ENCODE measurements at places on chromosomes 2 and 18.

GRCh38 chr18:49073437-49073836, 122.7 kb upstream of the SMAD7 start:
- no peak for DNase-seq

DNA sequence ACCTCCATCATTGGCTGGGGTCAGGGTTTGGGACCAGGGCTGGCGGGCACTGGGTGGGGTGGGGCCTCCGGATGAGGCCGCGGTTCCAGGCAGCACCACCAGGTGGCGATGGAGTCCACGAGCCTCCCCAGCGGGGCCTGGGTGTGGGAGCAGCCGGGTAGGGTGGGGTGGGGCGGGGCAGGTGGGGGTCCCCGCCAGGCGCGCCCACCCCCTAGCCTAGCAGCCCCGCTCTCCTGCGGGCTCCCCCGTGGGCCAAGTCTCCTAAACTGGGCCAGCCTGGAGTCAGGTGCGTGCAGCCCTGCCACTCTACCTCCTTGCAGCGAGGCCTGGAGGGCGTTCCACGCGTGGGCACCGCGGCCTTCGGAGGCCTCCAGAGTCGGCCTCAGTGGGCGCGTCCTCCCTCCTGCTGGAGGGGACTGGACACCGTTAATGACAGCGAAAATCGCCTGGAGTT, 187.5 kb downstream of the TWIST2 start:
- no peak for DNase-seq

DNA sequence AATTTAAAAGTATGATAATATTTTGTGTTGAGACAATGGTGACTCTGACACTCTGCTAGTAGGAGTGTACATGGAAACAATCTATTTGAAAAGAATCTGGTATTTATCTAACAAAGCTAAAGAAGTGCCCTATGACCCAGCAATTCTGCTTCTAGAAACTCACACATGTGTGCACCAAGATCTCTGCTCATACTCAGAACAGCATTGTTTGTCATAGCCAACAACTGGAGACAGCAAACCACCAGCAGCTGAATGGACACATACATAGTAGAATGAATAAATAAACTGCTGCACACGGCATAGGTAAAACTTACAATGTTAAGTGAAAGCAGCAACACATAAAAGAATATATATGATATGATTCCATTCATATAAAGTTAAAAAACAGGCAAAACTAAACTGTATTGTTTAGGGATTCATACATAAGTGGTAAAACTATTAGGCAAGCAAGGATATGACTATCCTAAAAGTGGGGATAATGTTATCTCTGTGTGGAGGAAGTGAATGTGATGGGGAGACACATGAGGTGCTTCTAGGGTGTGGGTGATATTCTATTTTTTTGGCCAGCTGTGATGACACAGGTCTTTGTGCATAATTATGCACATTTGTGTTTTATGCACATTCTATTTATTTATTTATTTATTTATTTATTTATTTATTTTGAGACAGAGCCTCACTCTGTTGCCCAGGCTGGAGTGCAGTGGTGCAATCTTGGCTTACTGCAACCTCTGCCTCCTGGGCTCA, 71.1 kb downstream of the RFTN2 start:
- DNase-seq, result no peak

DNA sequence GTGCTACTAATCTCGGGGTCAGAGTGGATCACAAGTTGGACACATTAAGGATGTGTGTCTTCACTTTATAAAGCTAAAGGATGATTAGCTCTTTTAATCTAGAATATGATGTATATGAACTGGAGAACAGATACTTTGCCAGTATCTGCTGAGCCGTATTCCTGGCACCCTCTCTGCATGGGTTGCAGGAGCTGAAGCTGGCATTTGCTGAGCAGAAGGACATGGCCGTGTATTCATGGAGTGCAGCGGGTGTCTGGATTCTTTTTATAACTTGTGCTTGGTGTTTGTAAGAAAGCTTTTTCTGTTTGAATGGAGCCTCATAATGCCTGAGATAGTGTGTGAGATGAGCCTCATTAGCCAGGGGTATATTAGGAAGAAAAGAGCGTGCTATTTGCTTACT, 103.9 kb upstream of the MCFD2 start:
- DNase-seq, result no peak

DNA sequence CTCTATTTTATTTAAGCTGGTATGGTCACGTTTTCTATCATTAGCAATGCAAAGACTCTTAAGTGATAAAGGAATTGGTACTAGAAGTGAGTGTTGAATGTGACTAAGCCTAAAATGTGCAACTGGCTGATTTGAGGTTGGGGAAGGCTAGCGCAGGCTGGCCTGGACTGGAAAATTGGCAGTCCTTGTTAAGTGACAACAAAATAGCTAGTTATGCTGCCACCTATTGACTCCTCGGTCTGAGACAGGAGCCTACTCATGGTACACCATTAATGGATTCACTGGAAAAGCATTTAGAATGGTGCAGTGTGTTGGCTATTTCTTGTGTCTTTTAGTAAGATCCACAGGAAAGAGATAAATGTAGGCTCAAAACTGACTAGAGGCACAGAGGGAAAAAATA, 5.7 kb upstream of the WIPF1 start:
- no peak for DNase-seq

GRCh38 chr2:164824872-164825271, 16.8 kb downstream of the COBLL1 start:
- no peak for DNase-seq

DNA sequence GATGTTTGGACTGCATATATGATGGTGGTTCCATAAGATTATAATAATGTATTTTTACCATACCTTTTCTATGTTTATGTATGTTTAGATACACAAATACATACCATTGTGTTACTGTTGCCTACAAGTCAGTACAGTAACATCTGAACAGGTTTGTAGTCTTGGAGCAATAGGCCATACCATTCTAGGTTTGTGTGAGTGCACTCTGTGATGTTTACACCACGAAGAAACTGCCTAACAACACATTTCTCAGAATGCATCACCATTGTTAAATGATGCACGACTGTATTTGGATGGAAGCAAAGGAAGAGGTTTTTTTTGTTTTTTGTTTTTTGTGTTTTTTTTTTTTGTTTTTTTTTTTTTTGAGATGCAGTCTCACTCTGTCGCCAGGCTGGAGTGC, 9.5 kb downstream of the DUSP19 start:
- no peak for DNase-seq

DNA sequence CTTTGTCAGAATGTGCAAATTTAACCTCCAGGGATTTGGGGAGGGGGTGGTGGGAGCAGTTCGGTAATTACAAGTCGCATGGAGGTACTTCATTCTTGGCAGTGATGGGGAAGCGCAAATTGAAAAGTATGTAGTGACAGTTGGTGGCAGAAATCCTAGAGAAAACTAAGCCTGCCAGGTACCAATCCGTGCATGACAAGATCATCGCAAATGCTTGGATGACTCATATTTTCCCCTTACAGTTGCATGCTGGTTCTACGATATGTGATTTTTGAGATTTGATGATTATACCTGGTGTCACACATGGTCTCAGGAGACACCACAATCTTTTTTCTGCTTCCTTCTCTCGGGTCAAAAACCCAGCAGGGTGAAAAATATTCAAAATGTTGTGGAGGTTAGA, 479.7 kb upstream of the ID2 start:
- DNase-seq, result no peak

DNA sequence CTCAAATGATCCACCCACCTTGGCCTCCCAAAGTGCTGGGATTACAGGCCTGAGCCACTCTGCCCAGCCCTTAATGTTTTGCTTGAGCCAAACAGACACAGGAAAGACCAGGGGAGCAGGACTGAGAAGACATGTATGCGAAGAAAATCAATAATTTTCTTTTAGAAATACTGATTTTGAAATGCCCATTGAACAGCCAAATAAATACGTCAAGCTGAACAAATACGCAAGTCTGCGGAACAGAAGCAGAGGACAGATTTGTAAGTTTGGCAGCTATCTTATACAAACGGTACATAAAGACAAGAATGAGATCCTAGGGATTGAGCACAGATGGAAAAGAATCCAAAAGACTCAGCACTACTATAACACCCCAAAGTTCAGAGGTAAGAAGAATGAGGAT, 20.8 kb downstream of the SF3B1 start:
- DNase-seq, result no peak

DNA sequence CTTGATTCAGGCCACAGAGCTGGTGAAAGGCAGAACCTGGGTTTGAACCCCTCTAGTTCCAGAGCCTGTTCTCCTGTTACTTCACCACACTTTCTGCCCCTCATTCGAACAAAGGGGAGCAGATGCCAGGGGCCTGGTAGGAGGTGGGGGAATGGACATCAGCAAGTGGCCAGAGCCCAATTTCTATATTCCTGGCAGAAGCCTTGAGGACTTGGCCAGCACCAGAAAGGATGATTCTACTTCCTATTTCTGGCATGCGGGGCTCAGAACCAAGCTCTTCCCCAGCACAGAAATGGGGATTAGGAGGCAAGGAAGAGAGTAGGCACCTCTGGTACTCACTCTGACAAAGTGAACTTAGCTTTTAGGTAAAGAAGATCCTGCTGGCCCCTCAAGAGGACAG, 49.3 kb downstream of the ADD2 start:
- no peak for DNase-seq

- no peak for DNase-seq
Observed at GRCh38 chr2:223102040-223102400, 50.0 kb downstream of the KCNE4 start.

DNA sequence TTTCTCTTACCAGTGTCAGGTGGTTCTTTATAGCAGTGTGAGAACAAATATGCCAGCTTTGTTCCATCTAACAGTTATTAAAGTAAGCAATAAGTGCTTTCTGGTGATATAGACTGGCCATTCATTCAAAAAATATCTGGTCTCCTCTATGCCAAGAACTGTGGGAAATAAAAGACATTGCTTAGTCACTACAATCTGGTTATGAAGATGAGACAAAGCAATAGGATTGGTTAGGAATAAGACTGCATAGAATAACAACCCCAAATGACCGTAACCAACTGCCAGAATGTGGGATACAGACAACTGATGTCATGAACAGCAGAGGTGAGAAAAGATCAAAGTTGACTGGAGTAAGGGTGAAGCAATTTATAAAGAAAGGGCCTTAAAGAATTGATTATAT, 83.8 kb downstream of the MBD2 start:
- DNase-seq, result no peak

- DNase-seq, result no peak
Observed at GRCh38 chr2:9627310-9627709, 3.5 kb downstream of the YWHAQ start.

DNA sequence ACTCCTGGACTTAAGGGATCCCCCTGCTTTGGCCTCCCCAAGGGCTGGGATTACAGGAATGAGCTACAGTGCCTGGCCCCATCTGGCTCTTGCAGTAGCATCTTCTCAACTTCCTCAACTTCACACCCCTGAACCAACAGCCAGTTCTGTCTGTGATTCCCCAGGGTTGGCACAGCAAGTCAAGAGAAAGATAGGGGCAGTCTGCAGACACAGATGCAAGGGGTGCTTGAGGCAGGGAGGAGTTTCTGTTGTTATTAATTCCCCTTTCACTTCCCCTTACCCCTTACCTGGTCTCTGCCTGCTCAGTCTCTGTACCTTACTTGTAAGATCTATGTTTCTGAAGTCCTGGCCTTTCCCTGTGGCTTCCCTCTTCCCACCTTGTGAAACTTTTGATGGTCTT, 54.1 kb upstream of the MEX3C start:
- DNase-seq, result no peak

GRCh38 chr2:71361631-71362030, 30.0 kb downstream of the ZNF638 start:
- DNase-seq, result no peak

GRCh38 chr2:43520919-43521318, 74.9 kb downstream of the THADA start:
- no peak for DNase-seq

GRCh38 chr2:38613849-38614213, 11.1 kb upstream of the HNRNPLL start:
- DNase-seq, result no peak

GRCh38 chr2:142757111-142757510, 120.4 kb upstream of the KYNU start:
- no peak for DNase-seq

DNA sequence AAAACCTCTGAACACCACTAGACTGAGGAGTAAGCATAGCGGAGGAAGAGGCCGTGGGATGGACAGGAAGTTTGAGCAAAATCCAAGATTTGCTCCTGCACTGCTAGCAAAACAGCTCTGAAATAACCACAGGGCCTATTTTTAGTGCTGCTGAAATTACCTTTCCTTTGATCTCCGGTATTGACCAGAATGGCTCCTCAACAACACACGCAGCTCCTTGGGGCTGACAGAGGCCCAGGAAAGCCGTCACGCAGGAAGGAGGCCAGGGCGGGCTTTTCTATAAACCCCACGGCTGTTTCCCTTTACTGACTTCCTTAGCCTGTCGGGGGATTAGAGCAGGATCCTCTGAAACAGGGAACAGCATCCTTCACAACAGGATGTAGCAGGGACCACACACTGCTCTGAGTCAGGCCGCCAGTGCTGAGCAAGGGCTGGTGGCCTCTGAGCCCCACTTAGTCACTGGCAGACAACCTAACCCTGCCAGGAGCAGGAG, 80.8 kb upstream of the LCLAT1 start:
- no peak for DNase-seq

DNA sequence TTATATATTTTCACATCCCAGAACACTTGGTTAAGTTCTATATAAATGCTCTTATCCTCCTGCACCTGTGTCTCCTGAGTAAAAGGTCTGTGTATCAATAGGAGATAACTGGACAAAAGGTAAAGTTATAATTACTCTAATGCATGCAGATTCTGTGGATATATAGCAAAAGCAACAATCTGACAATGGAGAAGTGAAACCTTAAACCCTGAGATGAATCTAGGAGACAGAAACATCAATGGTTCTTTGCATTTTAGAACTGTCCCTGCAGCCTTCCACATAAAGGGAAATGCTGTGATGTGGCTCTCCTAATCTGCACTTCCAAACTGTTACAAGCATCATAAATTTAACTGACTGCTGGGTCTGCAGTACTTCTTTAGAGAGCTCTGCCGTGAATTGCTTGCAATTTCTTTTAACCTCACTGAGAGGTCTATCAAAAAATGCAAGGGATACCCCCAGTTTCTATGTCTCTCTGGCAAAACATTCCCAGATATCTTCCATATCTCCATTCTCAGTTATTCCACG, 42.8 kb upstream of the FSIP2 start:
- no peak for DNase-seq

GRCh38 chr2:219828127-219828526, 200.7 kb downstream of the SLC4A3 start:
- DNase-seq, result no peak

- DNase-seq, result no peak
Observed at GRCh38 chr18:376311-376710, 108.5 kb upstream of the THOC1 start.
